ENCODE measurements at places on chromosomes 11 and 22.

- DNase-seq = peak; percentile 3
These were observed 1.5 kb upstream of the KLHDC7B start for GRCh38 chr22:50544078-50544745.

DNA sequence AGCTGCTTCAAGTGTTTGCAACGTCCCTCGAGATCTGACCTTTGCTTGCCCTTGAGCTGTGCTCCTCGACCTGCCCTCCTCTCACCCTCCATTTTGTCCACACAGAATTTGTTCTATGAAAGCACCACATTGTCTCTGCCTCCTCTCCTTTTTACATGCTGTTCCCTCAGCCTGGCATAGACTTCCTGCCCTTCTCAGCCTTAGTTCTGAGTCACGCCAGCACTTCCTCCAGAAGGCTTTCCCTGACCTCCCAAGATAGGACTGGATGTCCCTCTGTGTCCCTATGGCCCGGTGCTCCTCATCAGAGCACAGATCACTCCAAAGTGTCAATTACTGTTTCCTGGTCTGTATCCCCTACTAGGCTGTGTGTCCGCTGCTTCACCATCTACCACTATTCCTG, 16.2 kb downstream of the JHY start:
- DNase-seq = no peak

GRCh38 chr11:133896642-133897330, 51.5 kb upstream of the SPATA19 start:
- no peak for DNase-seq

GRCh38 chr11:17967661-17968060, 45.2 kb downstream of the SERGEF start:
- no peak for DNase-seq

- no peak for DNase-seq
These were observed 96.4 kb upstream of the BIRC3 start for GRCh38 chr11:102220728-102221467.

DNA sequence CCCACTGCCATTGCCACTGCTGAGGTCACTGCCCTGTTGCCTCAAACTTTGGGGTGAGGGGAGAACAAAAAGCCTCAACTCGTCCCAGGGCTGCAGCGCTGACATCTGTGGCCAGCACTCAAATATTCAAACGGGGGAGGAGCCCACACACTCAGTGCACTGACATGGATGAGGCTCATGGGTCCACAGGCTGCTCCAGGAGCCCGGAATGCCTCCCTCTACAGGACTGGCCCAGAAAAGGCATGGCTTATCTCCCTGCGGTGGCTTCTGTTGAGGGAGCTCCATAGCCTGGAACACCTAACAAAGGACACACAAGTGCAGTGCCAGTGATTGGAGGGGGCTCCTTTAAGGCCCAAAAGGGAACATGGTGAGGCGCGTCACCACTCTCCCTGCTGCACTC, 341.1 kb upstream of the LUZP2 start:
- no peak for DNase-seq

- no peak for DNase-seq
These were observed 321.6 kb downstream of the AASDHPPT start for GRCh38 chr11:106399076-106399511.

- DNase-seq = no peak
These were observed 3.7 kb upstream of the SPON1 start for GRCh38 chr11:13958641-13959400.

DNA sequence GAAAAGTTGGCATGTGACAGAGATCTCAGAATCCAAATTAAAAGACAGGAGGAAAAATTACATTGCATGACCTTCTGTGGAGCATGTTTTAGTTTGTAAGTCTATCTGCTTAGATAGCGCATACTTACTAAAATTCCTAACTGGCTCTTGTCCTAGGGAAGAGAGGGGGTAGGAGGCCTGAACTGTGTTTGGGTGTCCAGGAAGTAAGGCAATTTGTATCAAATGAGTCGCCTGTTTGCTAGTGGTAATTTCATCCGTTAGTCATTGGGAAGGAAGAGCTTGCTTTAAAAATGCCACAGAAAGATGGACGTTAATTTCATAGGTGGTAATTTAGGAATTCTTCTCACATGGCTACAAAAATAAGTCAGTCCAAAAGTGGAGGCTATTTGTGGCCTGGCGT, 18.5 kb downstream of the GRK3 start:
- no peak for DNase-seq

GRCh38 chr11:122709039-122709760, 53.7 kb downstream of the UBASH3B start:
- no peak for DNase-seq

DNA sequence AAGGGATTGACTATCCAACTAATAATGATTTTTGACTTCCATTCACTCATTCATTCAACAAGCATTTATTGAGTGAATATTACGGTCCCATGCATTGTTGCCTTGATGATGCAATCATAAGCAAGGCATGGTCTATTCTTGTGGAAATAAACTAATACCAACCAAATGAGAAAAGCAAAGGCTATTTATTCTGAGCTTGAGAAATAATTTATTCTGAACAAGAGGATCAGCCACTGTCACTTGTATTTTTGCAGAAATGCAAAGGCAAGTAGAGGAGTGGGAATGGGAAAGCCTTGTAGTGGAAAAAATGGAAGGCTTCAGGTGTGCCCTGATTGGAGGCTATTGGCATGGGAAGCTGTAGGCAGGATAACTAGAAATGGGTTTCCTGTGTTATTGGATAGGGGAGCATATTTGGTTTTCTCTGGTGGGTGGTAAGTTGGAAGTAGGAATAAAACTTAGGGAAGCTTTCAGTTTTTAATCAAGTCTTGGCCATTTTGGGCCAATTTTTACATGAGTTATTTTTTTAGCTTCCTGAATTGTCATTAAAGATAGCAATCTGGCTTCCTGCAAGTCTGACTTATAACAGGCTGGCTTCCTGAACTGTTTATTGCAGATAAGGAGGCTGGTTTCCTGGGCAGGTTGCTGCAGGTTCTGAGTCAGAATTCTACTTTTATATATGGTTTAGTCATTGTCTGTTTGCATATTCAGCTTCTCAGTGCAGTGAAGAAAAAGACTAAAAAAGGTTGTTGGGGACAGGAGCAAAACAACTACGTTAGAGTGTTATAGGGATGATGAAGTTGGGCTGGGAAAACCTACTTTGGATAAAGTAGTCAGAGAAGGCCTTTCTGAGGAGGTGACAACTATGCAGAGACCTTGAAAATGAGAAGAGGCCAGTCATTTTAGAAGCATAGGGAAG, 106.7 kb downstream of the APIP start:
- no peak for DNase-seq

- no peak for DNase-seq
These were observed 14.6 kb upstream of the OR52D1 start for GRCh38 chr11:5473921-5474320.

DNA sequence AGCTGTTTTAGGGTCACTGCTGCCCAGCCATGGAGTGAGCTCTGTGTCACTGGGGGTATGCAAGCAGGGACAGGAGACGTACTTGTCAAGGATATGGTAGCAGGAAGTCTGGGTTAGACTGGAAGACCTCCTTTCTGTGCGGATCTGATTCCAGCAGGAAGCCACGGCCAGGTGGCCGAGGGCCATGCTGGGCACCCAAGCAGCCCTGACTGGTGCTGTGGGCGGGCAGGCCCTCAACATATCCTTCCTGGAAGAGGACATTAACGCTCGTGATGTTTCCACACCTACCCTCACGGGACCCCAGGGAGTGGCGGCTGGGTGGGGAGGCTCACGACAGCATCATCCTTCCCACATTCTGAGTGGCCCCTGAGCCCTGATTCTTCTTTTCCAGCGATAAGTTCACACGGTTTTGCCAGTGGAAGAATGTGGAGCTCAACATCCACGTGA, 8.7 kb upstream of the ANKRD13D start:
- no peak for DNase-seq

DNA sequence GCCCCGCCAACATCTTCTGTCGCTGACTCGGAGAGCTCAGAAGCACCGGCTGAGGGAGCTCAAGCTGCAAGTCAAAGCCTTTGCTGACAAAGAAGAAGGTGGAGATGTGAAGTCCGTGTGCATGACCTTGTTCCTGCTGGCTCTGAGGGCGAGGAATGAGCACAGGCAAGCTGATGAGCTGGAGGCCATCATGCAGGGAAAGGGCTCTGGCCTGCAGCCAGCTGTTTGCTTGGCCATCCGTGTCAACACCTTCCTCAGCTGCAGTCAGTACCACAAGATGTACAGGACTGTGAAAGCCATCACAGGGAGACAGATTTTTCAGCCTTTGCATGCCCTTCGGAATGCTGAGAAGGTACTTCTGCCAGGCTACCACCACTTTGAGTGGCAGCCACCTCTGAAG, 6.7 kb downstream of the RAG1 start:
- DNase-seq = no peak

- peak; percentile 65 for DNase-seq
These were observed 297.3 kb downstream of the INSC start for GRCh38 chr11:15412054-15412453.

- DNase-seq = peak; percentile 51
These were observed 1.2 kb upstream of the HSPA8 start for GRCh38 chr11:123062892-123063825.

DNA sequence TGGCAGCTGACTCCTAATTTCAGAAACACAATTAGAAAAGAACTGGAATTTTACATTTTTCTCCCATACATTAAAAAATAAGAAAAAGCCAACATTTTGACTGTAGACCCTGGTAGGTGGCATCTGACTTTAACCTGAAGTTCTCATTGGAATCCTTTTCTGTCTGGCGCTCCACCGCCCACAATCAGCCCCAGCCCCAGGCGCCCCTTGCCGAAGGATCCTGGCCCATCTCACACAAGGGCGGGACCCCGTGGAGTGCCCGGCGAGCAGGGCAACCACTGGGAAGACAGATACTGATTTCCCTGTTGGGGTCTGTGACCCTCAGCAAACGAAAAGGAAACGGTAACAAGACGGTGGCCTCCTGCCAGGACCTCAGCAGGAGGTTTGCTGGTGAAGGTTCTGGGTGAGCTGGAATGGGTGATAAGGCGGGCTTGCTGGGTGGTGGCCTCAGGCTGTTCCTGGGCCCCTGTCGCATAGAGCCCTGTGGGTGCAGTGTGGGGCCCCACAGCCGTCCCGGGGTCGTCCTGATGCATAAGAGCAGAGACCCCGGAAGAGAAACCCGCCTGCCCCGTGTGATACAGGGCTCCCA, 15.7 kb downstream of the TSPO start:
- DNase-seq = no peak

Measured in NCI-H1092 (cell line).